Right renal cortex interstitium (tissue), 3 donors: ENCODE measurements at places on chromosomes 5 and 9. TPM values are rescaled to one million over a fixed set of nuclear protein-coding genes. Genes with fewer than 3 reads are reported as not detected.

TBC1D2 gene
- polyA plus RNA-seq = 3.1 TPM

ANKRD55 gene
- 1.1 TPM for polyA plus RNA-seq

PCDHB15 gene
- 15.4 TPM for polyA plus RNA-seq

NSUN2 gene
- polyA plus RNA-seq = 50.7 TPM

KCNV2 gene
- polyA plus RNA-seq = 0.06 TPM

BHMT2 gene
- 46.5 TPM for polyA plus RNA-seq

CAVIN4 gene
- polyA plus RNA-seq = 2.3 TPM

MARCOL gene
- not detected for polyA plus RNA-seq

STK10 gene
- 13.3 TPM for polyA plus RNA-seq

HK3 gene
- polyA plus RNA-seq = 0.62 TPM

SPATA31D1 gene
- polyA plus RNA-seq = not detected

IL5 gene
- polyA plus RNA-seq = not detected
